Bronchus fibroblast of lung (primary cell): ENCODE measurements at places on chromosomes 2 and 18. TPM values are rescaled to one million over a fixed set of nuclear protein-coding genes. Genes with fewer than 3 reads are reported as not detected.

The SERPINB11 gene
- total RNA-seq, result not detected in 2 replicates

The CCDC141 gene
- total RNA-seq, result not detected in 2 replicates

The RAPH1 gene
- 3.6 and 6.2 TPM in 2 replicates for total RNA-seq

The RBM43 gene
- total RNA-seq, result 3.1 and 4.2 TPM in 2 replicates

The RAPGEF4 gene
- total RNA-seq, result 0.17 and 1.8 TPM in 2 replicates

The PREPL gene
- total RNA-seq, result 19.0 and 20.7 TPM in 2 replicates

The ASAP2 gene
- total RNA-seq, result 13.4 and 17.8 TPM in 2 replicates

The ERBB4 gene
- total RNA-seq, result not detected in 2 replicates

The VPS4B gene
- total RNA-seq, result 20.2 and 24.2 TPM in 2 replicates
